Nasal cavity respiratory epithelium epithelial cell of viscerocranial mucosa (primary cell): ENCODE measurements at places on chromosomes 13 and 19. TPM values are rescaled to one million over a fixed set of nuclear protein-coding genes. Genes with fewer than 3 reads are reported as not detected.

Gene MEIS3
- total RNA-seq = 3.4 and 9.6 TPM in 2 replicates

Gene UPK1A
- total RNA-seq = not detected in 2 replicates

Gene ADGRE1
- not detected in 2 replicates for total RNA-seq

Gene RUBCNL
- total RNA-seq = 0.07 and 0.68 TPM in 2 replicates

Gene SLC7A9
- 0.28 TPM in 1 of 2 replicates, not detected in the other for total RNA-seq

Gene ELSPBP1
- not detected in 2 replicates for total RNA-seq

Gene LIG1
- 6.5 and 8.2 TPM in 2 replicates for total RNA-seq

Gene FAM216B
- not detected in 2 replicates for total RNA-seq

Gene OR7A17
- not detected in 2 replicates for total RNA-seq

Gene KASH5
- not detected in 2 replicates for total RNA-seq

Gene SLITRK1
- under 0.01 TPM in 1 of 2 replicates, not detected in the other for total RNA-seq
